Activated CD4-positive, alpha-beta T cell treated with anti-CD3 and anti-CD28 coated beads, Interleukin-2, amount 50 U/mL, for 16 hours (primary cell): ENCODE measurements at places on chromosomes 2 and 18.

DNA sequence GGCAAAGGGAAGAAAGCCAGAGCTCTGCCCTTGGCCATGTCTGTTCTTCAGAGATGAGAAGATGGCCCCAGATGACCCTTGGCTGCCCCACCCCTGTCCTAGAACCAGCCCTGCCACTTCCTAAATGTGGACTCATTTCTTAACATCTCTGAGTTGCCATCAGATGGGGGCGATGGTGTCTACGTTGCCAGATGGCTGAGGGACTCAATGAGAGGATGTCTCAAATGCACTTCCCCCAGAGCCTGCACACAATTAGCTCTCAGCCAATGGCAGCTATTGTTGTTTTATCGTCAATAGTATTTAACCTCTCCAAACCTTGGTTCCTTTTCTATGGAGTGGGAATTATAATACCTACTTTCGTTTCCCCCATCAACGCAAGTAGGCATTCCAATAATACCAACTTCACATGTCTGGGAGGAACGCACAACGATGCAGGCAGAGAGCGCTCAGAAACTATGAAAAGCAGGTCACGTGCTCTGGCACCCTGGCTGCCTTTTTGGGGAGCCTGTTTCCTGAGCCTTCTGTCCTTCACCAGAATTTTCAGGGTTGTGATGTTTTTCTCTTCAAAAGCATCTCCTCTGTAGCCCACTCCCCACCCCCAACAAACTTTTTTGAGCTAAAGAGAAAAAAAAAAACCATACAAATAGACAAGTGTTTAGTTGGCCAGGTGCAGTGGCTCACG lies 100.3 kb downstream of the MCFD2 start:
- no peak for DNase-seq

- DNase-seq, result no peak
These were observed 463.4 kb downstream of the EIPR1 start for GRCh38 chr2:2914252-2914651.

DNA sequence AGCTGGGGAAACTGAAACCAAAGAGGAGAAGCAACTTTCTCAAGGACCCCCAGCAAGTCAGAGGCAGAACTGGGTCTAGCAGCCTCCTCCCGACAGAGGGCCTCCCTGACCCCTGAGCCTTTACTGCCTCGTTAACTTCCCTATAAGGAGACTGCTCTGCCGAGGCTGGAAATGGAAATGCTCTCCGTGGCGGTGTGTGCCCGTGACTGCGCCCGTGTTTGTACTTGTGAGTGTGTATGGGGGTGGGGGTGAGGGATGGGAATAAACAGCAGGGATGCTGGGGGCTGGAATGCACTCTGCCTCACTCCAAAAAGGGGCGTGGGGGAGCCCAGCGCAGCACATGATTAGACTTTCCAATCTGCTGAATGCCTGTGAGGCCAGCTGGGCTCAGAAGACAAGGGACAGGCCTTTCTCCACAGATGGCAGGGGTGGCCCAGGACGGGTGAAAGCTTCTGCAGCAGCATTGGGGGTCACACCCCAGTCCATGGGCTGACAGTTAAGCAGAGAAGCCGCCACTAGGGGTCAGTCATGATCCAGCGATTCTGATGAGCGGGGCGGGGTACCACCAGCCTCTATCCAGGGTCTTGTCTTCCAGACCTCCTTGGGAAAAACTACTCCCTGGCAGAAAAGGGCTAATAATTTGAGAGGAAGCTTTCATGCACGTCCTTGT lies 26.8 kb downstream of the MPHOSPH10 start:
- DNase-seq, result peak; percentile 61

DNA sequence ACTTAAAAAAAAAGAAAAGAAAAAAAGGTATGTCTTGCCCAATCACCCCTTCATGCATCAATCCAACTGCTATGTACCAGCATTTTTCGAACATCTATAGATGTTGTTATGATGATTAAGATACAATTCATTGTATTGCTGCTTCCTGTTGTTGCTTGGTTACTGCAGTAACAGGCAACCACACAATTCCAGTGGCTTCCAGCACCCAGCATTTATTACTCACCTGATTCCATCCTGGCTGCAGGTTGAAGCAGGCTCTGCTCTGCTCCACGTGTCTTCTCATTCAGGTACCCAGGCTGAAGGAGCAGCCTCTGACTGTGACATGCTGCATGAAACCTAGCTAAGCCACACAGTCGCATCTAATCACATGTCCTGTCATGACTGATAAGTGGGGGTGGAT lies 196.9 kb downstream of the INO80D start:
- DNase-seq, result no peak

GRCh38 chr2:62423883-62424458 lies 82.0 kb downstream of the TMEM17 start:
- no peak for DNase-seq

- no peak for DNase-seq
These were observed 9.1 kb downstream of the DRC1 start for GRCh38 chr2:26410764-26411243.

- no peak for DNase-seq
These were observed 24.1 kb downstream of the CABLES1 start for GRCh38 chr18:23159344-23159743.
